Activated CD8-positive, alpha-beta T cell treated with anti-CD3 and anti-CD28 coated beads for 36 hours (primary cell): ENCODE measurements at places on chromosomes 7 and 10. TPM values are rescaled to one million over a fixed set of nuclear protein-coding genes. Genes with fewer than 3 reads are reported as not detected.

- H3K4me3 ChIP-seq, result no peak overlapping the region
- peaks cover 20% of the 10 kb centered on the region for H3K27me3 ChIP-seq
- H3K36me3 ChIP-seq, result no peaks in the 10 kb centered on the region
- DNase-seq, result no peak
- H3K4me1 ChIP-seq, result peaks cover 3% of the 10 kb centered on the region
- H3K27ac ChIP-seq, result no peak overlapping the region
These were observed 1.4 kb downstream of the PHYHIPL start for GRCh38 chr10:59177836-59178235.

PSD gene
- total RNA-seq, result 9.3 TPM

RRP12 gene
- total RNA-seq, result 51.0 TPM

DNA sequence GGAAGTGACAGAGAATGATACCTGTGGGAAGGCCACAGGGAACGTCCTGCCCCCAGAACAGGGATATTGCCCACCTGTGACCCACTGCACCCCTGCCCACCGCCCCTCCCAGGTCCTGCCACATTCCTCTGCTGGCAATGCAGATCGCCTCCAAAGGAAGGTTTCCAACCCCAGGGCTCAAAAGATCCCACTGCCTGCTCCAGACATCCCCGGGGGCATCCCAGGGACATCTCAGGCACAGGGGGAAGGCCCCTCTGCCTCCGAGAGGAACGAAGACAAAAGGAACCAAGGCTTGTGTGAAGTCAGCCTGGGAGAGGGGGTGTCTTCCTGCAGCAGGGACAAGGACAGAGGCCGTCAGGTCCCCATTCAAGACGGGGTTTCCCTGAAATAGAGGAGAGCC lies 28.5 kb downstream of the NUDT1 start:
- H3K4me3 ChIP-seq, result no peak overlapping the region
- H3K4me1 ChIP-seq, result no peaks in the 10 kb centered on the region
- no peak for DNase-seq
- H3K27ac ChIP-seq, result no peak overlapping the region
- H3K27me3 ChIP-seq, result no peaks in the 10 kb centered on the region
